Vagina (tissue), 2 donors: ENCODE measurements at places on chromosomes 5 and 9. TPM values are rescaled to one million over a fixed set of nuclear protein-coding genes. Genes with fewer than 3 reads are reported as not detected.

Gene SPINK13
- not detected for total RNA-seq

DNA sequence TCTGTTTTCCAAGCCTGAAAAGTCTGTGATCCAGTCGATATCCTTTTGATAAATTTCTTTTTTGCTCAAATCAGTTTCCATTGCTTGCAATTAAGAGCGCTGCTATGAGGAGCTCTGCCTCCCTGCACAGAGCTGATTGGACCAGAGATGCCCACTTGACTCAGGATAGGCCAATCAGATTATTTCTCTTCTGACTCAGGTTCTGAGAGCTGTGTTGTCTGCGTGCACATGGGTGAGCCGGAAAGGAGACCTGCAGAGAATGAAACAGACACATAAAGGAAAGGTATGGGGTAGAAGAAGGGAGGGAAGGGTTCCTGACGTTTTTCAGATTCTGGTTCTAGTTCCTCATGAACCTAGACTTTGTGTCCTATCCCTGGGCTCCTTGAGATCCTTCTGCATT, 15.8 kb upstream of the FABP6 start:
- no peaks in the 10 kb centered on the region for H3K36me3 ChIP-seq
- no peak overlapping the region for H3K27ac ChIP-seq
- no peaks in the 10 kb centered on the region for H3K27me3 ChIP-seq
- H3K4me3 ChIP-seq = no peak overlapping the region
- DNase-seq = no peak
- H3K4me1 ChIP-seq = no peaks in the 10 kb centered on the region

Gene ZNF608
- 20.6 TPM for total RNA-seq

Gene MOB3B
- 11.0 TPM for total RNA-seq

DNA sequence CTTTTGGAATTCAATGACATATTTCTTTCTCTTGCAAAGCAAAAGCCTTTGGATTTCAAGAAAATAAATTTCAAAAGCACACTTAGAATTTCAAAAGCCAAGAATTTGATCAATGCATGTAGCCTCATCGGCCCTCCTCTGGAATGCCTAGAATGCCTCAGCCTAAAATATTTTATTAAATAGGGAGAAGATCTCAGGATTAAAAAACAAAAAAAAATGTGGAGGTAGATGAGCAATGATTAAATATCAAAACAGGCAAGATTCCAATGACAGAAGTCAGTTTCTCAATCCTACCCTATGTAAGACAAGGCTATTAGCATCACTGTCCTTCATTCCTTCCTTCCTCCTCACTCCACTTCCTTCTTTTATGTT, 169.0 kb downstream of the CDH6 start:
- H3K27ac ChIP-seq = no peak overlapping the region
- no peaks in the 10 kb centered on the region for H3K36me3 ChIP-seq
- H3K27me3 ChIP-seq = no peaks in the 10 kb centered on the region
- H3K4me1 ChIP-seq = peaks cover 7% of the 10 kb centered on the region
- DNase-seq = no peak

DNA sequence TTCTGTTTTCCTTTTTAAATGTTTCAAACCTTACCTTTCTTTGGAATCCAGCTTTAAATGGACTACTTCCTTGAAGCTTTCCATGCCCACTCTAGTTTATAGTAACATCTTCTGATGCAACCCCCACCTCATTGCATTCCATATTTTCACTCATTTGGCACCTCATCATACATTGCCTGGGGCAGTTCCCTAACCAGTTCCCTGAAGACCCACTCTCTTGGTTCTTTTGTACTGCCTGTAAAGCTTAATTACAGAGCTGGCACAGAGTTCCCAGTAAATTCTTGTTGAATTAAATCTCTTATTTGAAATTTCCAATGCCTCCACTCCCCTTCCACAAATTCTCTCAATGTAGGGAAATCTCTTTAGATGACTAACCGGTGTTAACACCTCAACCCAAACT, 257.2 kb downstream of the ARRDC3 start:
- no peak for DNase-seq
- H3K36me3 ChIP-seq = no peaks in the 10 kb centered on the region
- no peak overlapping the region for H3K4me3 ChIP-seq
- no peaks in the 10 kb centered on the region for H3K27me3 ChIP-seq
- H3K4me1 ChIP-seq = peaks cover 66% of the 10 kb centered on the region

Gene SLC22A4
- total RNA-seq = 1.7 TPM

Gene SPRY4
- 13.5 TPM for total RNA-seq

- no peak for DNase-seq
- H3K27ac ChIP-seq = no peak overlapping the region
- no peak overlapping the region for H3K4me3 ChIP-seq
- H3K27me3 ChIP-seq = no peaks in the 10 kb centered on the region
- H3K4me1 ChIP-seq = peaks cover 25% of the 10 kb centered on the region
These were observed 94.9 kb upstream of the RANBP3L start for GRCh38 chr5:36396640-36397039.

- DNase-seq = peak; percentile 99
- H3K4me1 ChIP-seq = peaks cover 75% of the 10 kb centered on the region
- H3K27ac ChIP-seq = peak within 1 kb of the TSS; percentile 98
- no peaks in the 10 kb centered on the region for H3K36me3 ChIP-seq
These were observed at the start of gene IRF1 for GRCh38 chr5:132490484-132491367. TSS of gene IRF1 (minus strand) at chr5:132490773. CDS start at chr5:132489478, 1,295 bp downstream.

DNA sequence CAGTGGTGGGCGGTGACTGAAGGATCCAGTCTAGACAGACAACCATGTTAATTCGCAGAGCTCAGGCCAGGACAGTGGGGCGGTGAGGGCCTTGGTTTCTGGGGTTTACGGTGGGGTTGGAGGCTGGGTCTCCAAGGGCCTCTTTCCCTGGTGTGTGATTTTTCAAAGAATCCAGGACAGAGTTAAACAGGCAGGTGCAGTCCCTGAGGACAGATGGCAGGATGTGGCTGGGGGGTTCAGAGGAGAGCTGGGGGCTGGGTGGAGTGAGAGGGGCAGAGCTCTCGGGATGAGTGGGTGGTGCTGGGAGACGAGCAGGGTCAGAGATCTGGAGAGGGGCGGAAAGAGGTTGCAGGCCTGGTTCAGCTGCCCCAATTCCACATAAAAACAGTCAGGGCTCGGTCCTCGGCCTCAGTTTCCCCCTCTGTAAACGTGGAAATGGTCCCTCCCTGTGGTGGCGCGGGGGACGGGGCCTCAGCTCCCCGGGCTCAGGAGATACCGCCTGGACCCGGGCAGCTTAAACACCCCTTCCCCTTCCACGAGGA, 145.9 kb downstream of the GAPVD1 start:
- H3K4me1 ChIP-seq = peaks cover 14% of the 10 kb centered on the region
- H3K27ac ChIP-seq = peak overlapping the region; percentile 78
- no peak for DNase-seq

Gene IFNA2
- not detected for total RNA-seq

Gene C5orf52
- total RNA-seq = not detected

DNA sequence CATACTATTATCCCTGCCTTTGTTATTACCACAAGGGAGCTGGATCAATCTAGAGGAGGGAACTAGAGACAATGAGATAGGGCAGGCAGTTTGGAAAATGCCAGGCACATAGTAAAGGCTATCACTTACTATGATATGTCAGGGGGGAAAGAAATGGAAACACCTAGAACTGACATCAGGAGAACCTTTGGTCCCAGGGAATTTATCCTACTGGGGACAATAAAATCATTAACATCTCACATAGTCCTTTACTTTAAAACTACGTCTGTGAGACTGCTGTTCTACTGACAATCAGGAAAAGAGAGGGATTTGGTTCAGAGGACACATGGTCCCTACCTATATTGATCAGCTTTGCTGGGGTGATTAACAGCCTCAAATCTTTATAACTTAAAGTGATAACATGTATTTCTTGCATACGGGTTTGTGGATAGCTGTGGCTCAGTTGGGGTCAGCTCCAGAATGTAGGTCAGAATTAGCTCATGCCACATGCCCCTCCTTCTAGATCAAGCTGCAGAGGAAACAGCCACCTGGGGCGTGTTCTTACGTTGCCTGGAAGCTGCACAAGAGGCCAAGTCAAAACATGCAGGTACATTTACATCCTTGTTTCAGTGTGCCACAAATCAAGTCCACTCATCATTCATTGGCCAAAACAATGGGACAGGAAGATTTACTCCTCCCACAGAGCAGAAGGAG, 43.9 kb upstream of the ALDOB start:
- H3K27ac ChIP-seq = peak overlapping the region; percentile 19
- no peaks in the 10 kb centered on the region for H3K36me3 ChIP-seq
- peaks cover 58% of the 10 kb centered on the region for H3K4me1 ChIP-seq
- no peak for DNase-seq
- no peak overlapping the region for H3K4me3 ChIP-seq
- no peaks in the 10 kb centered on the region for H3K27me3 ChIP-seq

DNA sequence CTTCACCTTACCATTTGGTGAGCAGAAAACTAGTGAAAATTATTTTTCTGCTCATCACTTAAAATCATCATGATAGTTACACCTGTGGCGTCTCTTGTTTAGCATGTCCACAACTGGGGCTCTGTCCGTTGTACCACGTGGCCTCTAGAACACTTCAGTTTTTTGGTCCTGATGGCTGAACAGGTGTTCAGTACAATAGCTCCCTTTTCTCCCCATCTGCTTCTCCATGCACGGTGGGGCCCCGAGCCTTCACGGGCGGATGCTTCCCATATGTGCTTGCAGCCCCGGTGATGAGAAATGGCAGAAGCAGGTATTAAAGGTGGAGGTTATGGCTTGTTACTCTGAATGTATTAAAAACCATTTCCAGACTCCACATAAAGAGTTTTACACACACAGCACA, 304.1 kb downstream of the CWC27 start:
- DNase-seq = no peak
- H3K4me3 ChIP-seq = no peak overlapping the region
- no peaks in the 10 kb centered on the region for H3K27me3 ChIP-seq
- no peak overlapping the region for H3K27ac ChIP-seq
- no peaks in the 10 kb centered on the region for H3K4me1 ChIP-seq

GRCh38 chr9:74783408-74783807, 104.3 kb downstream of the TRPM6 start:
- H3K27ac ChIP-seq = no peak overlapping the region
- no peaks in the 10 kb centered on the region for H3K36me3 ChIP-seq
- H3K4me1 ChIP-seq = no peaks in the 10 kb centered on the region
- H3K27me3 ChIP-seq = no peaks in the 10 kb centered on the region
- no peak overlapping the region for H3K4me3 ChIP-seq

DNA sequence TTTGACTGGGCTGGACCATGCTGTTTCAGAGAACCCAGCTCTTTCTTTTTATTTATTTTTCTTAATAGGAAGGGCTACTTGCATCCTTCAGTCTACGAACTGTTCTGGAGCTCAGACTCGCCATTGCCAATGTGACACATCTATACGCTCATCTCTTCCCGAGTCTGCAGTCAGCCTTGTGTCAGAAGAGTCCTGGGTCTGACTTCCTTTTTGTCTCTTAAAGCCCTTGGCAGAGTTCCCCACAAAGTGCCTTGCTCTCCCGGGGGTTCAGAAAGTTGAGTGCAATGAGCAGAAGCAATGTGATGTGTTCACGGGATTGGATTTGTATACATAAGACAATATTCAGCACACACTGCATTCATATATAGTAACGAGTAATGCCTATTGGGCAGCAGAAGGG, 140.4 kb downstream of the ATPSCKMT start:
- no peak overlapping the region for H3K27ac ChIP-seq
- no peaks in the 10 kb centered on the region for H3K4me1 ChIP-seq
- no peak for DNase-seq
- no peak overlapping the region for H3K4me3 ChIP-seq
- no peaks in the 10 kb centered on the region for H3K36me3 ChIP-seq

- H3K27me3 ChIP-seq = no peaks in the 10 kb centered on the region
- no peaks in the 10 kb centered on the region for H3K36me3 ChIP-seq
- peak overlapping the region; percentile 5 for H3K4me3 ChIP-seq
- DNase-seq = no peak
These were observed 7.9 kb downstream of the NRARP start for GRCh38 chr9:137294091-137294680.

Gene CDKN2B
- total RNA-seq = 67.0 TPM
